IPS DF 6.9 (cell line): ENCODE measurements at places on chromosomes 2 and 18.

DNA sequence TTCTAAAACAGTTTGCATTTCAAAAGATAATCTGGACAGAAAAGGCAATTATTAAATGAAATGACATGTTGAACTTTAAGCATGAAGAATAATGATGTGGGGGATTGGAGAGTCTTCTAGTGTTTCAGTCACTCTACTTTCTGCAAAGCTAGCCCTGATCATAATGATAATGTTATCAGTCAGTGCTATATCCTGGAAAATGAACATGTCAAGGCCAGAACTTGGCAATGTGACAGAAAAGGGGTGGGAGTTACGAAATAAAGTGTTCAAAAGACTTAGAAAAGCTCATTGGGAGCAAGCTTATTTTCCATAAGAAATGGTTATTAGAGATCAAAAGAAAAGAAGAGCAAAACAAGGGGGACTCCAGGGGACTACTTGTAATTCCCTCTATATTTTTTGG lies 288.5 kb upstream of the SLC8A1 start:
- H3K4me3 ChIP-seq = no peak overlapping the region
- H3K36me3 ChIP-seq = no peaks in the 10 kb centered on the region
- H3K27me3 ChIP-seq = no peaks in the 10 kb centered on the region
- no peak for DNase-seq

GRCh38 chr2:240598311-240598911 lies 11.9 kb downstream of the CAPN10 start:
- DNase-seq = no peak
- H3K4me3 ChIP-seq = no peak overlapping the region
- H3K36me3 ChIP-seq = peaks cover 22% of the 10 kb centered on the region
- no peak overlapping the region for H3K27ac ChIP-seq
- H3K27me3 ChIP-seq = no peaks in the 10 kb centered on the region

DNA sequence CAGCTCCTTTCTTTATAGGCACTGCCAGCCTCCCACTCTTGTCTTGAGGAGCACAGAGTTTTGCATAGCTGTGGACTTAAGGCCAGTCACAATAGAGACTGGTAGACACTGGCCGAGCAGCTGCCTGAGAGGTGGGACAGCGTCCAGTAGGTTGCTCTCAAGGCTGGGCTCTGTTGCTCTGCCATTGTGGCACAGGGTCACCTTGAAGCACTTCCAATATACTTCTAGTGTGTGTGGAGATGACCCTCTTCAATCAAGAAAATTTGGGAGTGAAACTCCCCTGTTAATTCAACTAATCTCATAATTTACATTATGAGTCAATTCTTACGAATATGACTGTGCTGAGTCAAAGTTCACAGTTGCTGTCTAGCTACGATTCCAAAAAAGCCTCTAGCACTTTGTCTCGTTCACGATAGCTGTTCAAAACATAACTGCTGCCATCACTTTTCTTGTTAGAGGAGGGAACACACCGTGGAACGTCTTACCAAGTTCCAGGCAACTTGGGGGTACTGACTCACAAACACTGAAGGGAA lies 636.2 kb downstream of the EPHA4 start:
- H3K27ac ChIP-seq = no peak overlapping the region
- no peak overlapping the region for H3K4me3 ChIP-seq
- H3K27me3 ChIP-seq = no peaks in the 10 kb centered on the region
- H3K36me3 ChIP-seq = no peaks in the 10 kb centered on the region
- H3K4me1 ChIP-seq = no peaks in the 10 kb centered on the region; the same call in 1 of the 2 replicates
- DNase-seq = no peak

- no peak for DNase-seq
- H3K4me1 ChIP-seq = no peaks in the 10 kb centered on the region
- no peaks in the 10 kb centered on the region for H3K36me3 ChIP-seq
- no peaks in the 10 kb centered on the region for H3K27me3 ChIP-seq
These were observed 30.9 kb downstream of the MREG start for GRCh38 chr2:215982465-215982875.

- H3K27ac ChIP-seq = no peak overlapping the region
- H3K4me3 ChIP-seq = no peak overlapping the region
- no peaks in the 10 kb centered on the region for H3K36me3 ChIP-seq
- no peak for DNase-seq
These were observed 133.1 kb downstream of the NBAS start for GRCh38 chr2:15427987-15428386.

DNA sequence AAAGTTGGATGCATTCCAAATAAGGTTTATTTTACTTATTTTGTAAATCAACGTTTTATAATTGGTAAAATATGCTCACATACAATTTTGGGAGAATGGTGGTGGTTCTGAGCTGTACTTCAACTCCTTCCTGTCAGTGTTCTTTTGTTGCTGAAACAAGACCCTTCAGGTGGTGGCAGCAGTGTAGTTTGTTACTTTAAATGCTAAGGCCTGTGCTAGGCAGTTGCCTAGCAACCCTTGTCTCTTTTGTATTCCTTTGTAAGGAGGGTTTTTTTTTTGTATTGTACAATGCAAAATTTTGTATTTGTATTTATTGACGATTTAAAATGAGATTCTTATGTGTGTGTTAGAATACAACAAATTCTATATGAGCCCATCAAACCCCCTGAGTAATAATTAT lies 166.0 kb upstream of the FAM98A start:
- H3K27me3 ChIP-seq = no peaks in the 10 kb centered on the region
- peaks cover 1% of the 10 kb centered on the region; the same call in 1 of the 2 replicates for H3K4me1 ChIP-seq

- 0 out of 2 replicates have a peak, but pooled peaks cover 3% of the 10 kb centered on the region for H3K4me1 ChIP-seq
- H3K36me3 ChIP-seq = no peaks in the 10 kb centered on the region
- no peak for DNase-seq
- H3K27ac ChIP-seq = no peak overlapping the region
- H3K27me3 ChIP-seq = no peaks in the 10 kb centered on the region
These were observed 23.6 kb downstream of the ALPK2 start for GRCh38 chr18:58605027-58606020.

- DNase-seq = no peak
- no peak overlapping the region for H3K4me3 ChIP-seq
- 0 out of 2 replicates have a peak, but pooled peaks cover 2% of the 10 kb centered on the region for H3K4me1 ChIP-seq
- H3K36me3 ChIP-seq = no peaks in the 10 kb centered on the region
- H3K27ac ChIP-seq = no peak overlapping the region
These were observed 54.4 kb downstream of the EPHA4 start for GRCh38 chr2:221517696-221518151.

DNA sequence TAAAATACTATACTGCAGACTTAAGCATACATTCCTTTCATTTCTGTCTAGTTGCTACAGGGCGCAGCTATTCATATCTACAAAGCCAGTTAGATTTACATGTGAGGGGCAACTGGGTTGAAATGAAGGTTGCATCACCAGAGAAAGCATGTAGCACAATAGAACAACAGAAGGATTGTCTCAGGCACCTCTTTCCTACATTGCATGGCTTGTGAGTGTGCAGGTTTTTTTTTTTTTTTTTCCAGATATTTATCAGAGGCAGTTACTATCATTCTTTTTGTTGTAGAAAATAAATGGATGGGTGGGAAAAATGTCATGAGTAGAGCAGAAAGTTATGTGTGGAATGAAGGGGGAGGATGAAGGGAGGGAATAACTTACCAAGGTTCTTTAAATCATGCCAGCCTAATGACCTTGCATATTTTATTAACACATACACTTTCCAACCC lies 86.8 kb downstream of the ERBB4 start:
- no peak for DNase-seq
- no peaks in the 10 kb centered on the region for H3K4me1 ChIP-seq
- no peaks in the 10 kb centered on the region for H3K36me3 ChIP-seq
- no peaks in the 10 kb centered on the region for H3K27me3 ChIP-seq

- DNase-seq = no peak
- peaks cover 7% of the 10 kb centered on the region for H3K4me1 ChIP-seq
- no peak overlapping the region for H3K27ac ChIP-seq
- peaks cover 2% of the 10 kb centered on the region; the same call in 1 of the 2 replicates for H3K27me3 ChIP-seq
- H3K4me3 ChIP-seq = peak overlapping the region; percentile 15; the same call in 1 of the 2 replicates
- H3K36me3 ChIP-seq = no peaks in the 10 kb centered on the region
These were observed 5.5 kb downstream of the SALL3 start for GRCh38 chr18:78984941-78985784.

DNA sequence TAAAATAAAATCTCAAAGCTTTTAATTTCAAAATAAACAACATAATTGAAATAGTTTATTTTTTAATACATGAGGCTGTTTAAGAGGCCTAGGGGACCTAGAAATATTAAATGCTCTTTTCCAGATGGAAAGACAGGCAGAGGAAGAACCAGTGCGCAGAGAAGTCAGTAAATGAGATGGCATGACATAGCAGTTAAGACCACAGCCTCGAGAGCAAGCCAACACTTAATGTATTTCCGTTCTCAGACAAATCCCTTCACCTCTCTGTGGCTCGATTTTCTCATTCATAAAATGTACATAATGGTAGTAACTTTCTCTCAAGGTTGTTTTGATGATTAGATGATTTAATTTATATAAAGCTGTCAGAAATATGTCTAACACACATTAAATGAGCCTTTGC lies 405.1 kb upstream of the CWC22 start:
- H3K4me1 ChIP-seq = no peaks in the 10 kb centered on the region
- no peak overlapping the region for H3K27ac ChIP-seq
- H3K36me3 ChIP-seq = no peaks in the 10 kb centered on the region
- DNase-seq = no peak
- no peaks in the 10 kb centered on the region for H3K27me3 ChIP-seq

DNA sequence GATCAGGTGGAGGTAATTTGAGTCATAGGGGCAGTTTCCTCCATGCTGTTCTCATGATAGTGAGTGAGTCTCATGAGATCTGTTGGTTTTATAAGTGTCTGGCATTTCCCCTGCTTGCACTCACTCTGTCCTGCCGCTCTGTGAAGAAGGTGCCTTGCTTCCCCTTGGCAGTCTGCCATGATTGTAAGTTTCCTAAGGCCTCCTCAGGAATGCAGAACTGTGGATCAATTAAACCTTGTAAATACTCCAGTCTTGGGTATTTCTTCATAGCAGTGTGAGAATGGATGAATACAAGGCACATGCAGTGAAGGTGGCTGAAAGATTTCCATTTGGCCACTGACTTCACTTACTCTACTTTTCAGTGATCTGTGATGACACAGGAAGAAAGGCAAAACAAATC lies 133.7 kb downstream of the SH3BP4 start:
- H3K36me3 ChIP-seq = no peaks in the 10 kb centered on the region
- H3K27ac ChIP-seq = no peak overlapping the region
- no peak overlapping the region for H3K4me3 ChIP-seq
- no peaks in the 10 kb centered on the region for H3K27me3 ChIP-seq

GRCh38 chr18:25737710-25738311 lies 352.6 kb downstream of the SS18 start:
- no peak overlapping the region for H3K27ac ChIP-seq
- no peak for DNase-seq
- H3K27me3 ChIP-seq = peaks cover 2% of the 10 kb centered on the region; the same call in 1 of the 2 replicates
- no peaks in the 10 kb centered on the region for H3K4me1 ChIP-seq
